ENCODE measurements at places on chromosomes 7 and 10.
A peak's percentile ranks its signal among the peaks of the same experiment; 100 is the strongest.

DNA sequence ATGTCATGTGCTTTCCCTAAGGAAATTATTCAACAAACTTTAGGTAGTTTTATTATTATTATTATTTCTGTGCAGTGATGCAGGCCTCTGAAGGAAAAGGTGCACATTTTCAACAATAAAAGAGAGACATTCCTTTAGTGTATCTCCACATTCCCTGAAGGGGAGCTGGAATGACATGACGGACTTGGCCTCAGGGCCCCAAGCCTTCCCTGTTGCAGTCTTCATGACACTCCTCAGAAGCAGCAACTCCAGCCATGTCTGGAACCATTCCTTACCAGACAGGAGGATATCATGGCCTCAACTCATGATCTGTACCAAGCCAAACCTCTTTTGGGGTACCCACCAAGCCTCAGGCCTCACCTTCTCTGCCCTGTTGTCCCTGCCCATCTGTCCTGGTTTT, 35.2 kb upstream of the CCSER2 start:
- DNase-seq, result no peak

DNA sequence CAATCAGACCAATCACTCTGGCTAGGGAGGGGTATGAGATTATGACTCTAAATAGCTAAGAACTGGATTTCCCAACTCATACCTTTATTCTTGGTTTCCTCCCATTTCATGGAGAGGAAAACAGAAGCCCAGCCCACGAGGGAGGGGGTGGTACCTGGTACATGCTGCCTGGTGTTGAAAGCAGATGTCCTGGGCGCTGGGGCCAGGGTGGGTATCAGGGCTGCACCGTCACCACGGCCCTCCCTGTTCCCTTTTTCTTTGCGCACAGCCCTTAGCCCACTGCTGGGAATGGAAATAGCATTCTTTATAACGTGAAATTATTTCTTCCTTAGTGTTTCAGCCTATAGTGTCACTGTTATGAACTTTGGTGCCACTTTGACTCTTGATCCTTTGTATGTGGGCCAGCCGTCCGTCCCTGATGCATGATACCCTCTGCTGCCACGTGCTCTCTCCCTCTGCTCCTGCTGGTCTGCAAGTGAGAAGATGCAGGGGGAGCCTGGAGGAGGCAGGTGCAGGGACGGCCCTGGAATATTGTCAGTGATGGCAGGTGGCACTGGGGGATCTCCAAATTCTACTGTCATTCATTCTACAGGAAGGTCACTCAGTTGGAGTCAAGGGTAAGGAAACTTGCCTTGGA, 158.5 kb downstream of the CDH23 start:
- no peak for DNase-seq

GRCh38 chr7:98807068-98808048, 62.5 kb downstream of the TMEM130 start:
- DNase-seq, result no peak

DNA sequence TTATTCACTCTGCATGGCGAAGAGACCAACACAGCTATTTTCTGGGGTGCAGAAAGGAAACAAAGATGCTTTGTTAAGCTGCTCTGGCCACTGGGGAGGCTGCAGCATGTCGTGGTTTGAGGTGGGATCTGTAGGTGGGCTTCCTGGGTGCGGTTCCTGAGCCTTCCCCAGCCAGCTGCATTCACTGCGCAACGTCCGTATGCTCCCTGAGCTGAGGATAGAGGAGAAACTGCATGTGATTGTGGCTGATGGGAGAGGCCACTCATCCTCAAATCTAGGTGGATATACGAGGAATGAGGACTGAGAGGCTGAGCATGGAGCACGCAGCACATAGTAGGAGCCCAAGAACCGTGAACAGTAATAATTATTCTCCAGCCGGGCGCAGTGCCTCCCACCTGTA, 9.9 kb upstream of the DNAAF5 start:
- DNase-seq, result no peak

DNA sequence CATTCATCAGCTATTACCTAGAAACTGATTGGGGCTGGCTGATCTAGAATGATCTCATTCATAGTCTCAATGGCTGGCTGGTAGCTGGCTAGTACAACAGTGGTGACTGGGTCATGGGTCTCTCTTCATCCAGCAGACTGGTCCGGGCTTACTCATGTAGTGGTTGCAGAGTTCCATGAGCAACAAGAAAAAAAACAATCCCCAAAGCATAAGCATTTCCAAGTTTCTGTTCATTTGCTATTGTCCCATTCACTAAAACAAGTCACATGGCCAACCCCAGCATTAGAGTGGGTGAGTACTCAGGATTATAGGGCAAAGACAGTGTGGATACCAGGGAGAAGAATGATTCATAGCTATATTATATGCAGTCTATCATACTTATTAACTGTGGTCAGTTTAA, 85.2 kb upstream of the SEMA3C start:
- peak; percentile 43 for DNase-seq

DNA sequence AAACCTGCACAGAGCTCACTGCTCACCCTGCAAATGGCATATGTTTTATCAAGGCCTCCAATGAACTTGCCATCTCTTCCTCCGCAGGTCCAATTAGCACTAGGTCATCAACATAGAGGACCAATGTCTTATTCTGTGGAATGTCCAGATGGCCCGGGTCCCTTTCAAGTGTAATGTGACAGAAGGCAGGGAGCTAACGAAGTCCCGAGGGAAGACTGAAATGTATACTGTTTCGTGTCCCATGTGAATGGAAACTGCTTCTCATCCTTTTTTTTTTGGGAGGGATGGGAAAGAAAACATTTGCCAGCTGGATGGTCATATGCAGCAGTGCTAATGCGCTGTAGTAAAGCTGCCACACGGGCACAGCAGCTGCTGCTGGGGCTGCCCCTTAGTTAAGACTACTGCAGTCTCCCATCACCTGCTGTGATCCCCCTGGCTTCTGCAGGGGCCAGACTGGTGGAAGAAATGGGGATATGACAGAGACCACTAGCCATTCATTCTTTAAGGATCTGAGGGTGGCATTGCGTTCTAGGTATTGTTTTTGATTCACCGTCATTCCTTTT, 61.7 kb upstream of the CCNY start:
- DNase-seq, result no peak

GRCh38 chr7:960269-960871, 5.9 kb upstream of the ADAP1 start:
- no peak for DNase-seq

GRCh38 chr10:50501478-50501877, 122.3 kb downstream of the SGMS1 start:
- DNase-seq, result peak; percentile 33

DNA sequence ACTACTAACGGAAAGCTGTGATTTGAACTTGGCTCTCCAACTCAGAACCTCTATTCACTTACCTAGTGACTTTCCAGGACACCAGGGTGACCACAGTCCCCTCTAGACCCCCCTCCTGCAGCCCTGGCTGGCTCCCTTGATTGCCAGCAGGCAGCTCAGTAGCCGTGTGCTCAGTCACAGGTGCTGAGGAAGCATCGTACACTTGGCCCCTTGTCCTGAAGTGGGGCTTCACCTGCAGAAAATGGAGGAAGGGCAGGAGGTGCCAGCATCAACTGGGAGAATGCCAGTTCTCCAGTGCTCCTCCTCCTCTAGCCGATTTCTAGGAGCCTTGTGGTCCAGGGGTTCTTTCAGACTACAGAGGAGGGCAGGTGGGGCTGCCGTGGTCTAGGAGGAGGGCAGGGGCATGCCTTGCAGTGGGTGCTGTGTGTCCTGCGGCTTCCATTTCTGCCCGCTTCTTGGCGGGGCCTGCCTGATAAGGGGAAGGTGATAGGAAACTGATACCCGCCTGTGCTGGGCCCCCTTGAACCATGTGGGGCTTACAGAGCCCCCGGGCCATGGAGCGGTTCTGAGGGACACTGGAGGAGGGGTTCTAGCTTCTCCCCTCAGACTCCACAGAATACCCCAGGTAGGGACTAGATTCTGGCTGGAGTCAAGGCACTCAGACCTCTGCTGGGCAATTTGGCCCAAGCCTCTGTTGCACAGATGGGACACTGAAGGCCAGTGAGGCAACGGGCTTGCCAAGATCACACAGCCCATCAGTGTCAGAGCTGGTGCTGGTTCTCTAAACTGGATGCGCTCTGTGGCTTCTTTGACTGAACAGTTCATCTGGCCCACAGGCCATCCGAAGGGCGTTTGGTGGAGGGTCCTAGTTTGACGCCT, 14.0 kb downstream of the FAM241B start:
- DNase-seq, result no peak
